ENCODE measurements at places on chromosomes 1 and 21.

GRCh38 chr1:5758000-5758858 is 234.0 kb downstream of the NPHP4 start:
- no peaks in the 10 kb centered on the region for H3K4me1 ChIP-seq
- H3K4me3 ChIP-seq, result no peak overlapping the region
- no peaks in the 10 kb centered on the region for H3K27me3 ChIP-seq
- H3K27ac ChIP-seq, result no peak overlapping the region
- H3K36me3 ChIP-seq, result no peaks in the 10 kb centered on the region

DNA sequence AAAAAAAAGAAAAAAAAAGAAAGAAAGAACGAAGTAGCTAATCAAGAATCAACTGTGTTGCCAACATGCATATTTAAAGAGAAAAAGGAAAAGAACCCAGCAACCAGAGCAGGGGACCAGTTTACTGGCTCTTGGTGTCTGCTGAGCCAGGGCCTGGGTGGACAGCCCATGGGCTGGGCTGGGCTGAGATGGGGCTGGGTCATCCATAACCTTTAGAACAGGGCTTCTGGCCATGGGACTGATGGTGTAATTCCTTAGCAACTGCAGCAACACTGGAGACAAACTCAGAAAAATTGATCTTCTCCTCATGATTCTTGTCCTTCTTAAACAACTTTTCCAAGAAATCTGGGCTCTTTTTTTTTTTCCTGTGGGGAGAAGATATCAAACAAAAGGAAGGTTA is 10.5 kb downstream of the S100A7A start:
- H3K4me3 ChIP-seq, result no peak overlapping the region
- peaks cover 9% of the 10 kb centered on the region for H3K27me3 ChIP-seq
- no peak overlapping the region for H3K27ac ChIP-seq
- H3K4me1 ChIP-seq, result no peaks in the 10 kb centered on the region
- no peak for DNase-seq

- no peak overlapping the region for H3K27ac ChIP-seq
- H3K4me3 ChIP-seq, result no peak overlapping the region
- peaks cover 24% of the 10 kb centered on the region for H3K27me3 ChIP-seq
- no peaks in the 10 kb centered on the region for H3K36me3 ChIP-seq
- peaks cover 49% of the 10 kb centered on the region for H3K4me1 ChIP-seq
- DNase-seq, result no peak
Measured at GRCh38 chr1:159828581-159829272, 2.1 kb downstream of the SLAMF8 start.

DNA sequence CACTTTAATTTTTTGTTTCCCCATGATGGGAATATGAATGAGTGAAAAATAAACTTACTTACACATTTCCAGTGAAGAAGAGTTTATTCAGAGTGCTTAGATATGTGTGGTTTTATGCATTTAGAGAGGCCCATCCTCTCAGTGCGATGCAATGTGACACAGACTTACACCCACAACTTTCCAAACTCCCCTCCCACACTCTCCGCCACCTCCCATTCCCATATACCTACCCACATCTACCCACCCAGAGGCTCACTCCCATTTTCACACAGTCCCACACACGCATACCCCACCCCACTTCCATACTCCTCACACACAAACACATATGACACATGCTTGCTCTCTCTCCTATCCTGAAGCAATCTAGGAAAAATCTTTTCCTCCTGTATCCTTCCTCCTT is 21.9 kb upstream of the KANK4 start:
- no peak overlapping the region for H3K4me3 ChIP-seq
- H3K36me3 ChIP-seq, result no peaks in the 10 kb centered on the region
- no peak for DNase-seq
- H3K27me3 ChIP-seq, result no peaks in the 10 kb centered on the region
- no peaks in the 10 kb centered on the region for H3K4me1 ChIP-seq
- H3K27ac ChIP-seq, result no peak overlapping the region

- peaks cover 5% of the 10 kb centered on the region for H3K36me3 ChIP-seq
- H3K27me3 ChIP-seq, result no peaks in the 10 kb centered on the region
- peak overlapping the region; percentile 87 for H3K27ac ChIP-seq
- H3K4me1 ChIP-seq, result peaks cover 18% of the 10 kb centered on the region
- peak overlapping the region; percentile 88 for H3K4me3 ChIP-seq
Measured at GRCh38 chr1:1307261-1307922, 338 bp downstream of the ACAP3 start.

- H3K27me3 ChIP-seq, result no peaks in the 10 kb centered on the region
- DNase-seq, result no peak
- H3K4me3 ChIP-seq, result no peak overlapping the region
- peaks cover 3% of the 10 kb centered on the region for H3K4me1 ChIP-seq
- no peaks in the 10 kb centered on the region for H3K36me3 ChIP-seq
Measured at GRCh38 chr1:86616871-86617270, 70.0 kb downstream of the CLCA4 start.

DNA sequence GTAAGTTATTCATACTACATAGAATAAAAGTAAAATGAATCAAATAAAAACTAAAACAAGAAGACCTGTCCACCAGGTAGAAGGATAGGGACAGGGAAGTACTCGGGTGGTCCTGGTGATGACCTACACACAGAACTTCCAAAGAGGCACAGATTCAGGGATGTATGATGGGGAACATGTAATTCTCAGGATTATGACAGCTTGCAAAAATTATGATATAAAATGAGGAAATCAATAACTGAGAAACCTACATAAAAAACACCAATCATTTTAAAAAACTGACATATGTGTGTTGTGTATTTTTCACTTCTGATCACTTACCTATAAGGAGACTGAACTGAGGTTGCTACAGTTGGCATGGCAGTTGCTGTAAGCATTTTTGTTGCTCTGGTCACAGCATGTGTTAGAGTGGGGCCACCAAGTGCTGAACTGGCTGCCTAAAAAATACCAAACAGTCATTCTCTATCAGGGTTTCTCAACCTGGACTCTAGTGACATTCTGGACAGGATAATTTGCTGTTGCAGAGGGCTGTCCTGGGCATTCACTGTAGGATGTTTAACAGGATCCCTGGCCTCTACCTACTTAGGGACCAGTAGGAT is 73.8 kb downstream of the USP24 start:
- no peak overlapping the region for H3K27ac ChIP-seq
- H3K4me3 ChIP-seq, result no peak overlapping the region
- H3K27me3 ChIP-seq, result no peaks in the 10 kb centered on the region
- peaks cover 34% of the 10 kb centered on the region for H3K36me3 ChIP-seq
- DNase-seq, result no peak

GRCh38 chr1:19287436-19288185 is 959 bp downstream of the AKR7A3 start:
- peaks cover 2% of the 10 kb centered on the region for H3K4me1 ChIP-seq
- peak overlapping the region; percentile 25 for H3K4me3 ChIP-seq
- peaks cover 10% of the 10 kb centered on the region for H3K27me3 ChIP-seq
- H3K27ac ChIP-seq, result peak overlapping the region; percentile 12
- no peak for DNase-seq

GRCh38 chr21:42695697-42696380 is 42.4 kb downstream of the PDE9A start:
- peaks cover 2% of the 10 kb centered on the region for H3K36me3 ChIP-seq
- no peak overlapping the region for H3K4me3 ChIP-seq
- no peak for DNase-seq
- H3K4me1 ChIP-seq, result peaks cover 2% of the 10 kb centered on the region
- no peaks in the 10 kb centered on the region for H3K27me3 ChIP-seq

GRCh38 chr1:6800745-6801144 is 15.5 kb downstream of the CAMTA1 start:
- DNase-seq, result no peak
- no peak overlapping the region for H3K27ac ChIP-seq
- H3K4me1 ChIP-seq, result peaks cover 13% of the 10 kb centered on the region
- no peaks in the 10 kb centered on the region for H3K27me3 ChIP-seq
- peaks cover 2% of the 10 kb centered on the region for H3K36me3 ChIP-seq
- H3K4me3 ChIP-seq, result no peak overlapping the region

- H3K4me1 ChIP-seq, result peaks cover 33% of the 10 kb centered on the region
- H3K36me3 ChIP-seq, result no peaks in the 10 kb centered on the region
- H3K4me3 ChIP-seq, result no peak overlapping the region
- no peak for DNase-seq
- H3K27me3 ChIP-seq, result no peaks in the 10 kb centered on the region
Measured at GRCh38 chr1:54795356-54795665, 5.8 kb downstream of the TTC22 start.

DNA sequence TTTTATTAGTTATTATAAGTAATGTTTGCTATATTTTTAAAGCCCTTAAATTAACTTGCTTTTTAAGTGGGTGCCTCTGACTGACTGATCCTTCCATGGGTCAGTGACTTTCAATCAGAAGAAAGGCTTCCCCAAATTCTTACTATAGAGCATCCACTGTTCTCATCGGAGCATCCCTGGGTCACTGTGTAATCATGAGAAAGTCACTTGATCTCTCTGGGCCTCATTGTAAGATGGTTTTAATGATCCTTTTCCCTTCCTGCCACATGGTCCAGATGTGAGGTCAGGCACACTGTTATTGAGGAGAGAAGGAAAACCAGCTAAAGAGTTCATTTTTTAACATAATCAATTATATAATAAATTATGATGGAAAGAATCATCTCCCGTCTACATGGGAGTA is 11.0 kb upstream of the NBL1 start:
- H3K4me3 ChIP-seq, result no peak overlapping the region
- no peaks in the 10 kb centered on the region for H3K27me3 ChIP-seq
- no peaks in the 10 kb centered on the region for H3K4me1 ChIP-seq
- no peak overlapping the region for H3K27ac ChIP-seq

- no peak overlapping the region for H3K4me3 ChIP-seq
- H3K27me3 ChIP-seq, result peaks cover 3% of the 10 kb centered on the region
Measured at GRCh38 chr1:151384584-151384983, 12.1 kb upstream of the SELENBP1 start.

DNA sequence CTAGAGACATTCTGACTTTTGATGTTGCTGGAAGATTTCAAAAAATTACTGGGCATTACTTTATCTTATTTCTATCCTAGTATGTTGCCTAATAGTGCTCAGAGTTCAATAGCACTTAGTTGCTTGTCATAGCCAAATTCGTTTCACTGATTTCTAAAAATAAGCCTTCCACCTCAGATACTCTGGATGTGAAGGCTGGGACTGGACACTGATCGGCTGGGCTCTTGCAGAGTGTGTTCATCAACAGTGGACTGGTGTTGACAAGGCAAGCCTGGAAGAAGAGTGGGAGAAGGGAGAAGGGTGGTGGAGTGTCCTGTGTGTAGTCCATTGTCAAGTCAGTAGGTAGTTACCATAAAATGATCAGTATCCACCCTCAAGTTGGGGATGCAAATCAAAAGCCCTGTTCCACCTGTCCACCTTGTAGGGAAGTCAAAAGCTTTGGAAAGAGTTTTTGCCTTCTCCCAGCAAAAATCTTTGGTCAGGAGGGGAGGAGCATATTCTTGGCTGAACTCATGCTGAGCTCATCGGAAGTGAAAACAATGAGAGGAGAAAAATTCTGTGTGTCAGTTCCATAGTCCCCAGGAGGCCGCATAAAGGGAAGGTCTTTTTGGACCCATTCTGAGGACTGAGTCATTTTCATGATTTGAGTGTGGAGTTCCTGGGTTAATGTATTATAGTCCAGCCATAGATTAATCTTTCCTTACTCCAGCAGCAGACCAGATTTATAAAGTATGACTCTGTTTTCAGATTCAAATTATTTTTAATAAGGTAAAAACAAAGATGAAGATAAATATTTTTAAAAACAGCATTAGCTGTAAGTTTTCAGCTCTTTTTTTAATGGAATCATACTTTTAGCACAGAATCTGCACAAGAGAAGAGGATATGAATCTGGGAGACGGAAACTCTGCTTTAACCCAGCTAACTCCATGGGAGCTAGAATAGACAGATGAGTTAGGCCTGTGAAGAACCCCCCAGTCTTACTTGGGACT is 99.5 kb upstream of the BMP8A start:
- no peak for DNase-seq
- peak overlapping the region; percentile 38 for H3K27ac ChIP-seq
- H3K36me3 ChIP-seq, result peaks cover 41% of the 10 kb centered on the region
- no peaks in the 10 kb centered on the region for H3K27me3 ChIP-seq
- H3K4me1 ChIP-seq, result peaks cover 48% of the 10 kb centered on the region

DNA sequence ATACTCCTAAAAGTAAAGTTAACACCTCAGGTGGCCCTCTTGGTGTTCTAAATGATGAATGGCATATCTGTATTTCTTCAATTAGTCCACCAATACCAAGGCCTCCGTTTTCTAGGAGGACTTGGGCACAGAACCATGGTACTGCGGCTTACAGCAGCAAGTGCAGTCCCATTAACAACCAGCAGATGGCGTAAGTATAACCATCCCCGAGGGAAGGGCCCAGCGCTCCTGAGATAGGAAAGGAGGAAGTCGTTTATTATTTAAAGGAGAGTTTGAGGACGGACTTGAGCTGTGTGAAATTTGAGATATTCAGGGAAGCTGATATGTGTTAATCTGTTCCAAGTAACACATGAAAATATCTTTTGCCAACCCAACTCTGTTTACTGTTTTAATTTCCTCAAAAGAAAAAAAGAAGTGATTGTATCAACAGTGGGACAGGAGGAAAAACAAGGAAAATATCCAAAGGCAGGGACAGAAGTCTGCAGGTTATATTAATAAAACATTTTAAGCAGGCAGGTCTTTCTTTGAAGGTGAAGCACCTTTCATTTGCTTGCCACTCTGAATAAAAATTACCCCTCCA is 37.7 kb upstream of the KCNJ15 start:
- H3K27me3 ChIP-seq, result no peaks in the 10 kb centered on the region
- peaks cover 3% of the 10 kb centered on the region for H3K4me1 ChIP-seq
- H3K27ac ChIP-seq, result no peak overlapping the region
- H3K4me3 ChIP-seq, result no peak overlapping the region
- peaks cover 1% of the 10 kb centered on the region for H3K36me3 ChIP-seq

GRCh38 chr1:59198564-59198963 is 98.3 kb upstream of the FGGY start:
- no peak for DNase-seq
- H3K4me1 ChIP-seq, result no peaks in the 10 kb centered on the region
- no peak overlapping the region for H3K4me3 ChIP-seq
- peaks cover 12% of the 10 kb centered on the region for H3K27me3 ChIP-seq
- H3K36me3 ChIP-seq, result no peaks in the 10 kb centered on the region
- no peak overlapping the region for H3K27ac ChIP-seq

GRCh38 chr1:224864006-224864405 is 65.5 kb upstream of the DNAH14 start:
- H3K36me3 ChIP-seq, result no peaks in the 10 kb centered on the region
- DNase-seq, result no peak
- H3K27me3 ChIP-seq, result peaks cover 1% of the 10 kb centered on the region
- no peak overlapping the region for H3K27ac ChIP-seq
- H3K4me1 ChIP-seq, result no peaks in the 10 kb centered on the region
- H3K4me3 ChIP-seq, result no peak overlapping the region

DNA sequence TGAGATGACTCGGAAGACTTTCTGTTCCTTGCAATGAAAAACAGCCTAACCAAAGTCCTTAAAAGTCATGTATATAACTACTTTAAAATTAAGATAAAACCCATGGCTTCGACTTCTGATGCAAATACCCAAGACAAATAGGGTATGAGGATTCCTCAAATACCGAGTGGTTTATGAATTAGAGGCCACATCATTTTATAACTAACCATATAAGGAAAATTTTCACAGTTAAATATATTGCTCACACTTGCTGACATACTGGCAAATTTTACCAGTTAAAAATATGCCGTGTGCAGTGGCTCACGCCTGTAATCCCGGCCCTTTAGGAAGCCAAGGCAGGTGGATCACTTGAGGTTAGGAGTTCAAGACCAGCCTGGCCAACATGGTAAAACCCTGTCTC is 5.4 kb downstream of the RERE start:
- no peak overlapping the region for H3K4me3 ChIP-seq
- H3K27ac ChIP-seq, result no peak overlapping the region
- H3K36me3 ChIP-seq, result no peaks in the 10 kb centered on the region
- H3K27me3 ChIP-seq, result no peaks in the 10 kb centered on the region
